ENCODE measurements at places on chromosomes 5 and 9.

GRCh38 chr9:83434254-83434653, 103.9 kb downstream of the FRMD3 start:
- no peak for DNase-seq

DNA sequence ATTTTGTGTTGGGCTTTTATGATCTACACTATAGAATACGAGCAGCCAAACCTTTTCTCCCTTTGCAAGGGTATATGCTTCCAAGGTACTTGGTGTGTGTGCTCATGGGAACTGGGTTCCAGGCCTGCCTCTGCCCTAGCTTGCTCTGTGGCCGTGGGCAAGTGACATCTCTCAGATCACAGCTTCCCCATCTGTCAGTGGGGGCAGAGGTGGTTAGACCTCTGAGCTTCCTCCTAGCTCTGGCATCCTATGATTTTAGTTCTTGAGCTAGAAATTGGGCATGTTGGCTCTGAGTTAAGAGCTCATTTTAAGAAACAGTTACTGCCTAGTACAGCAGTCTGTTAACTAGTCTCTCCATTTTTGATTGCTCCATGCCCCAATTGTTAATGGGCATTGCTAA, 12.5 kb upstream of the CCNJL start:
- no peak for DNase-seq

GRCh38 chr9:130501639-130502038, 56.9 kb downstream of the ASS1 start:
- no peak for DNase-seq

GRCh38 chr5:54217826-54218503, 92.4 kb downstream of the ARL15 start:
- DNase-seq, result no peak

GRCh38 chr5:148805326-148806290, 20.8 kb upstream of the ADRB2 start:
- no peak for DNase-seq

DNA sequence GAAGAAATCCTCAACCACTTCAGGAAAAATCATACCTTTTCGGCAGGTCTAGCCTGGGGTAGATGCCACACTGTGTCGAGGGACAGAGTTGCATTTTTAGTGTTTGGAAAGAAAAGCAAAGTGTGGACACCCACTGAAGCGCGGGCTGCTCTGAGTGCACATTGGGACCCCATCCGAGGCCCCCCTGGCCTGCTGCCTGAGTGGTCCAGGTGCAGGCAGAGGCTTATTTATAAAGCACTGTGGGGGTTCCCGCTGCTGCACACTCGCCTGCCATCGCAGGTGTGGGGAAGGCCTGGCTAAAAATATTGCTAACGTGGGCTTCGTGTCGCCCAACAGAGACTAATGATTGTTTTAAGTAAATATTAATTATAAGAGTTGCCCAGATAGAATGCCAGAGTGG, 119.4 kb downstream of the CRB2 start:
- DNase-seq, result no peak

Measured in stimulated activated CD8-positive, alpha-beta memory T cell treated with anti-CD3 and anti-CD28 coated beads, Interleukin-4, amount 100 ng/mL, for 1 hour (primary cell).